ENCODE measurements at places on chromosomes 7 and 10.

DNA sequence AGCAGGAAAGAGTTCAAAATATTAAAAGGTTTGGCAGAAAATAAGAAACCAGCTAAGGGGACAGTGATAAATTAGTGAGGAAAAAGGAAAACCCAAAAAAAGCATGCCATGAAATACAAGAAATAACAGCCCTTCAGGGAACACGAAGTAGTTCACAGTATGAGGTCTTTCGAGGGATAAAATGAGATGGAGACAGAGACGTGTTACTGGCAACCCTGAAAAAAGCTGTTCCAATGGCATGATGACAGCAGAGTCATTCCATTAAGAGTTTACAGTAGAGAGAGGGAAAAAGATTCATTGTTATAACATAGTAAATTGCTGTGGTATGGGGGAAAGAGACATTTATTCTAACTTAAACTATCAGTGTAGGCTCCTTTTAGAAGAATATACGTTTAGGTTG is 391.2 kb downstream of the ANKRD7 start:
- DNase-seq, result no peak

- DNase-seq, result no peak
Observed at GRCh38 chr10:10657139-10657760, 360.4 kb upstream of the CELF2 start.

GRCh38 chr7:103412151-103412550 is 33.9 kb downstream of the SLC26A5 start:
- DNase-seq, result no peak

- no peak for DNase-seq
Observed at GRCh38 chr7:31858055-31858454, 171.0 kb downstream of the PPP1R17 start.

DNA sequence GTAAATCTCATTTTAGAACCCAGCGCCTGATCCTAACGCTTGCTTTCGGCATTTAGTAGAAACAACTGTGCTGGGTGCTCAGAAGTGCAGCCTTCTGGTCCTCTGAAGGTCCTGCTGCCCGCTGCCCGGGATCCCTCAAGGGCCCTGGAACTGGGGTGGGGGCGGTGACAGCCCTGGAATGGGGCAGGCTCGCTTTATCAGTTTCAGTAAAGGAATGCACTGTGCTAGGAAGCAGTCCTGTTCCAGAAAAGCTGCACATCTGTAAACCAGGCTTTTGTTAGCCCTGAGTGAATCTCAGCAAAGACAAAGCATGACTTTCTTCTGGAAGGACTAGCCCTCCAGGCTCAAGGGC is 254.6 kb downstream of the TNS3 start:
- no peak for DNase-seq

- DNase-seq, result no peak
Observed at GRCh38 chr7:120813089-120813488, 44.9 kb downstream of the TSPAN12 start.

- DNase-seq, result no peak
Observed at GRCh38 chr10:127995939-127996338, 89.0 kb downstream of the PTPRE start.

- no peak for DNase-seq
Observed at GRCh38 chr10:102188298-102188940, 36.2 kb downstream of the NOLC1 start.

DNA sequence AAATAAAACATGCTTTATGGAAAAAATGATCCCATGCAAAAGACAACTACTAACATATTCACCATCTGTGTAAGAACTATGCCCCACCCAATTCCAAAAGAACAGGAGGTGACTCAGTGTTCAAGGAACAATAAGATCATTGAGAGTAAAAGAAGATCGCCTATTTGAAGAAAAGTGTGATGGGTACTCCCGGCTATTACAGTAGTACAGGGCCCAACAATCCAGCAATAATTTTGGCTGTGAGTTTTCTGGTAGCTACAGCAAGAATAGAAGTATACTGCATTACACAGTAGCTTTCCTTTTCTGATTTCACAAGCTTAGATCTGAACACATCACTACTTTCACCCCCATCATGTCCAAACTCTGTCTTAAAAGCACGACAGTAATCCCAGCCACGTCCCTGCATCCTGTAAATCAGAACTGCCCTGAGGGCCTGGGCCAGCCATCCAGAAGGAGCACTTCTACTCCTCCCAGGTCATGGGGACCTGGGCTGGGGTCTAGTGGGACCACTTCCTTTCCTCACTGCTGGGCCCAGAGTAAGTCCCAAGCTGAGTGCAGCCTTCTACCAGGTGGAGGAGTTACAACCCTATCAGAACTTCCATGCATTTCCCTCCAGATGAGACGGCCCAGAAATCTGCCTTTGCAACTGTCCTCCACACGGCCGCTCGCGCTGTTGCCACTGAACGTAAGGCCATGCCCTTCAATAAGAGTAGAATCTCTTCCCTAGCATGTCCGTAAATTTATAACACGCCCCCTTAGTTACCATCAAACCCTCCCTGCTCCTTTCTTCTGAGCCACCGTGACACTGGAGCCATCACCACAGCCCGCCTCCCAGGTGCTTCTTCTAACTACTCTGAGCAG is 7.9 kb downstream of the ESYT2 start:
- no peak for DNase-seq

GRCh38 chr7:123193235-123193634 is 6.5 kb downstream of the SLC13A1 start:
- no peak for DNase-seq

GRCh38 chr10:122042836-122043235 is 53.9 kb downstream of the TACC2 start:
- DNase-seq, result no peak

- DNase-seq, result no peak
Observed at GRCh38 chr7:158843771-158844170, 12.6 kb upstream of the DYNC2I1 start.

DNA sequence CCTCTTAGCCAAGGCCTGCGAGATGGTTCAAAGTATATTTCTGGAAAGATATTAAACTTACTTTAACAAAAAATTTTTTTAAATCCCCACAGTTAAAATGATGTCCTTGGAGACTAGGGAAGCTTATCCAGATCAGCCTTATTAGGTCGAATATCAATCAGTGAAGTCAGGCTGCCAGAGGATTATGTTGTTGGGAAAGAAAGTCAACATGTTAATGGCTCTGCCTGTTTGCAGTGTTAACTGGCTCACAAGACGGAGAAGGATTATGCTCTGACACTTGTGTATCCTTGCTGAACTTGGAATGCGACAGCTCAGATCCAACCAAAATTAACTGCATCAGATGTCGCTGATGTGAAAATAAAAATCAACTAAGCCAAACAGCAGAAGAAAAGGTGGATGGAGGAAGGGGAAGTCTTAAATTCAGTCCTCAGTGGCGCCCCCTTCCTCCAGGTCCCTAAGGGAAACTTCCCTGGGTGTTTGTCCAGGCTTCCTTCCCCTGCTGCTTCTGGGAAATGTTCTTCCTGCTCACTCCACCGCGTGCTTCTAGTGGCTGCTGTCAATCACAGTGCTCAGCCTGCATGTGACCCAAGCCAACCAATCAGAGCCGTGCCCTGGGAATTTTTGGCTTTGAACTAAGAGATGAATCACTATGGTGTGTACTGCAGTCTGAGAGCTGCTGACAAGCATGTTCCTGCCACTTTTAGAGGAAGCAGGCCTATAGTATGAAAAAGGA is 690.4 kb upstream of the NRP1 start:
- no peak for DNase-seq

DNA sequence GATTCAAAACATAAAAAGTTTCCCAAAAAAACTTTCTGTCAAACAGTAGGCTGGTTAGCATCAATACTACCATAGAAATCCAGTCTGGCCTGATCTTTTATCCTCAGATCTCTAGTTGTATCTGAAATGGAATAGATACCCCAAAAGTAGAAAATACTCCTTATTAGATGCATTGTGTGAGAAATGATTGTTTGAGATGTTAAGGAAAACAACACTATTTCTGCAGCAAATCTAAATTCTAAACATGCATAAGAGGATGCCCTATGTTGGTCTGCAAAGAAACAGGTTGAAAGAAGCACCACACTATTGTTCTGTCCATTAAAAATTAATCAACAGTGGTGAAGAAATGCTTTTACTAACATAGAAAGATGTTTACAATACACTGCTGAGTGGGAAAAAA is 121.0 kb downstream of the NPY start:
- no peak for DNase-seq

GRCh38 chr10:22931948-22932347 is 4.1 kb downstream of the ARMC3 start:
- no peak for DNase-seq

DNA sequence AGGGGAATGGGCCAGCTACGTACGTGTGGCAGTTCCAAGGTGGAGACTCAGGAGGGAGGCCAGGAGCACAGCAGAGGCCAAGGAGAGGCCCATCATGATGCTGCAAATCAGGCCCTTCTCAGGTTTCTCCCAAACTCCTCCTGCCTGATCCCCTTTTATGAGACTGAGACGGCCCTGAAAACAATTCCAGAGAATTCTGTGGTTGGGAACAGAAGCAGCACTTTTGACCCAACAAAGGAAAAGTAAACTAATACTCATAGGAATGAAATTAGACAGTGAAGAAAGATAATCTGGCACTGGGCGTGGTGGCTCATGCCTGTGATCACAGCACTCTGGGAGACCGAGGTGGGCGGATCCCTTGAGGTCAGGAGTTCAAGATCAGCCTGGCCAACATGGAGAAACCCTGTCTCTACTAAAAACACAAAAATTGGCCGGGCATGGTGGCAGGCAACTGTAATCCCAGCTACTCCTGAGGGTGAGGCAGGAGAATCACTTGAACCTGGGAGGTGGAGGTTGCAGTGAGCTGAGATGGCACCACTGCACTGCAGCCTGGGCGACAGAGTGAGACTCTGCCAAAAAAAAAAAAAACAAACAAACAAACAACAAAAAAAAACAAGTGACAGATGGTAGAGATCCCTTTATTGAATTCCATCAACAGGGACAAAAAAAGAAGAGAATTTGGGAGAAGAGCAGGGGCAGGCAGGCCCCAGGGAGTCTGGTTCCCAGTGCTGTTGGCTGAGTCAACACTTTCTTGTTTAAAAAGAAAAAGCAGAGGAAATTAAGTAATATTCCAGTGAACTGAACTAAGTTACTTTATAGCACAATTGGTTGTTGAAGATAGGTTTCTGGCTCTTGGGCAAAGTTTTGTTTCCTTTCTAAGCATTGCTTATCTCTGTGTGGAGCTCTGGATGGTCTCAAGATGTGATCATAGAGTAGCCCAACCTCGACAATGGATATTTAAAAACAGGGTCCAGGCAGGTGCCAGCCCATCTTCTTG is at the start of gene CCL26:
CCL26 (minus strand) TSS at position 131 of the 997 bp plus-strand sequence; CDS start at position 96, 35 bp downstream.
- no peak for DNase-seq

GRCh38 chr7:3504384-3504783 is 203.3 kb downstream of the SDK1 start:
- no peak for DNase-seq

DNA sequence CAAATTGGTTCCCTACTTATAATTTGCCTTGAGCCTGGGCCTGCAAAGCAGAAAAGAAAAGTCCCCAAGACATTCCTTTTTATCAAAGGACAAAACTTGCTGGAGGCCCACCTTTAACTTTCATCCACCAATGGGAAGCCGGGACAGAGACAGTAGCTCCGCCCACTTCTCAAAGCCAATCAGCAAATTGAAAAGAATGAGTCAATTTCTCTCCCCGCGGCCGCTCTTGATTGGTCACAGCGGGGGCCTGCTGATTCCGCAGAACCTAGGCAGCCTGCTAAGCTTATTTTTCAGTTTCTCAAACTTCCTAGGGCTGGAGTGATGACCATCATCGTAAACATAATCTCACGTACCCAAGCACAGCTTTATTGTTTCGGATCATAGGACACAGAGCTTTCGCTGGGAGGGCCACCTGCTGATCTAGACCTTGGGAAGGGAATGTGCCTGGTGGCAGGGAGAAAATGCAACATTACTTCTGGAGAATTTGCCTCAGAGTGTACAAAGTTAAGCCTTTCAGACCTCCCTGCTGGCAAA is at the start of gene SLC13A4:
SLC13A4 (minus strand) TSS at position 51 of the 534 bp plus-strand sequence. CDS start 690 bp downstream, outside the sequence.
- DNase-seq, result no peak

- no peak for DNase-seq
Observed at GRCh38 chr7:20624666-20625385, 9.4 kb downstream of the ABCB5 start.

DNA sequence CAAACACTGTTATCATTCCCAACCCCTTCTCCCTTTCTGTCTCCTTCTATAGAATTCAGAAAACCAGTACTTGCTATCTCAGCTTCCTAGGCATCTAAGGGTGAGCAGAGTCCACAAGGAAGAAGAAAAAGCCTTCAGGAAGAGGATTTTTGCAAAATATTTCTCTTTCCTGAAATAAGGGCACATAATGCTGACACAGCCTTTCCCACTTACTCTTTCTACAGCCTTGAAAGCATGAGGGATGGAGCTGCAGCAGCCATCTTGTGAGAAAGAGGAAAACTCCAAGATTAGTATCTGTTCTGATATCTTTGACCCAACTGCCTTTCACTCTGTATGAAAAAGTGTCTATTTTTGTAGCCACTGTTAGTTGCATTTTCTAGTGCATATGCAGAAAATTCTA is 826.2 kb downstream of the KCNMA1 start:
- DNase-seq, result no peak

DNA sequence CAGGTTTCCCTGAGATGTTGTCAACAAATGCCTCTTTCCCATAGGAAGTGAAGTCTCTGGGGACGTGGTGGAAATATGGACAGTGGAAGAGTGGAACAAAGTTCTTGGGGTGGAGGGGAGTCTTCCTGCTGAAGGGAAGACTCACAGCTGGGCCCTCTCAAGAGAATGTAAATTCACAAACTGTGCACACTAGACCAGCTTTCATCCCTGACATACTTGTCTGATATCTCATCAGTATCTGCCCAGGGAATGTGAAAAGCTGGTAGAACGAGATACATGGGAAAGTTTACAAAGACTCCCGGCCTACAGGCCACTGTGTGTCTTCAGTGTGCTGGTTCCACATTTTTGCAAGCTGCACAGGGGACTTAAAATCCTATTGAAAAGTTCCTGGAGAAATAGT is 16.7 kb upstream of the CCDC3 start:
- DNase-seq, result no peak

- DNase-seq, result no peak
Observed at GRCh38 chr7:111080495-111081105, 10.3 kb upstream of the LRRN3 start.

All from activated CD4-positive, alpha-beta T cell treated with anti-CD3 and anti-CD28 coated beads for 24 hours (primary cell).